ENCODE measurements at places on chromosomes 6 and 20. TPM values are rescaled to one million over a fixed set of nuclear protein-coding genes. Genes with fewer than 3 reads are reported as not detected.

Gene TRIM31
- not detected for total RNA-seq

Gene TNNC2
- total RNA-seq, result 0.45 TPM

Gene JPH2
- under 0.01 TPM for total RNA-seq

Gene POPDC3
- total RNA-seq, result 33.7 TPM

Gene IL17F
- not detected for total RNA-seq

Data from fibroblast of the aortic adventitia (primary cell).